ENCODE measurements at places on chromosomes 6 and 20.
A peak's percentile ranks its signal among the peaks of the same experiment; 100 is the strongest.

DNA sequence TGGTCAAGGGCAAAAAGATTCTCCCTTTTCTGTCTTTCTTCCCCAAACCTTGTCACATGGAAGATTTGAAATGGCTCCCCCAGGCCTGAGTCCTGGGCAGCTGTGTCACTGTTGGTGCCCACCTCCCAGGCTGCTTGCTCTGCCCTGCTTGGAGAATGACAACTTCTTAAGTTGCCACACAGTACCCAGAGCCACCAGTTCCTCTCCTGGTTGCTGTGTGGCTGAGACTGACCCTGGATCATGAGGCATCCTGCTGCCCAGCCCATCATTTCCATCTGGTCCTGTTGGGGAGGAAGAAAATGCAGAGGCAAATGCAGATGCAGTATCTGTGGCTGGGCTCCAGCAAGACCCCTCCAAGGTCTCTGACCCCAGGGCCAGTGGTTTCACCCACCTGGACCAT, 113.7 kb downstream of the PHACTR3 start:
- DNase-seq, result no peak

DNA sequence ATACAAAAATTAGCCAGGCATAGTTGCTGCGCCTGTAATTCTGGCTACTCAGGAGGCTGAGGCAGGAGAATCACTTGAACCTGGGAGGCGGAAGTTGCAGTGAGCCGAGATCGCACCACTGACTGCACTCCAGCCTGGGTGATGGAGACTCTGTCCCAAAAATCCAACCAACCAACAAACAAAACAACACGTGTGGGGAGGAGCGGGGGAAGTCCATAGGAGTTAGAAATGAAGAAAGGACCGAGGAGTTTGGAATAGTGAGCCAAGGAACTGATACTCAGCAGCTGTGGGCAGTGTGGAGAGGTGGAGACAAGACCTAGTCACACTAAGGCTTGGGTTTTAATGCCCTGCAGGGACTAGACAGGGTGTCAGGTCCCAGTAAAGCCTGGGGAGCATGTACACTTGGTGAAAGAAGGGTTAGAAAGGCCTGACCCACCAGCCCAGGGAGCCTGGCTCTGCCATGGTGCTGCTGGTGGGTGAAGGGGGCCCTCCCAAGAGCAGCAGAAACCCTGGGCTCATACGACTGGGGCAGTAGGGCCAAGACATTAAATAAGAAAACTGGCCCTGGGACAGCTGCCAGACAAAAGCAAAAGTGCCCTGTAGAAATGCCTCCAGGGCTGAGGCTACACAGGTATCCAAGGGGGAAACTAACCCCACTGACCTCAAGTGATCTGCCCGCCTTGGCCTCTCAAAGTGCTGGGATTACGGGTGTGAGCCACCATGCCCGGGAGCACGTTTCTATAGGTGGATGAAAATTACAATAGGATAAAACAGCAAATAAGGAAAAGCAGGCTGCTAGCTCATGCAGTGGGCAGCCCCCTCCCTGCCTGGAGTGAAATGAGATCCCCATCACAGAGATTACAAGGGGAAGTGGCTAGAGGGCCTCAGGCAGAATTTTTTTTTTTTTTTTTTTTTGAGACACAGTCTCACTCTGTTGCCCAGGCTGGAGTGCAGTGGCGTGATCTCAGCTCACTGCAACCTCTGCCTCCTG, 58.0 kb downstream of the MYH7B start:
- no peak for DNase-seq

GRCh38 chr6:38169221-38169976, 349.9 kb downstream of the ZFAND3 start:
- no peak for DNase-seq

GRCh38 chr6:147418523-147418922, 90.0 kb upstream of the SAMD5 start:
- DNase-seq, result no peak

DNA sequence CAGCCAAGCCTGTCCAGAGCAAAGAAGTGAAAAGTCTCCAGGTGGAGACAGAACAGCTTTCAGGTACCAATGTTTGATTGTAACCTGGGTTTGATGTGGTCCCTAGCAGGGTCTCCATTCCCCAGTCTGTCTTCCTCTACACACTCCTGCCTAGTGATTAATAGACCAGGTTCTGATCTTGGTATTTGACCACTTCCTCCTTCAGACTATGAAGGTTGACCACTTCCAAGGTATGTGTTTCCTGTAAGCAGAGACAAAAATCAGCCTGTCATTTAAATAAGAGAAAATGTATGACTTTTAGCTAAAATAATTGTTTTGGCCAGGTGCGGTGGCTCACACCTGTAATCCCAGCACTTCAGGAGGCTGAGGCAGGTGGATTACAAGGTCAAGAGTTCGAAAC, 41.8 kb upstream of the TOP1 start:
- DNase-seq, result no peak

GRCh38 chr6:110482774-110483400, 6.5 kb upstream of the SLC22A16 start:
- no peak for DNase-seq

- DNase-seq, result no peak
Observed at GRCh38 chr6:73985891-73986290, 289.9 kb downstream of the CD109 start.

- DNase-seq, result no peak
Observed at GRCh38 chr6:52251113-52251512, 6.8 kb upstream of the IL17F start.

DNA sequence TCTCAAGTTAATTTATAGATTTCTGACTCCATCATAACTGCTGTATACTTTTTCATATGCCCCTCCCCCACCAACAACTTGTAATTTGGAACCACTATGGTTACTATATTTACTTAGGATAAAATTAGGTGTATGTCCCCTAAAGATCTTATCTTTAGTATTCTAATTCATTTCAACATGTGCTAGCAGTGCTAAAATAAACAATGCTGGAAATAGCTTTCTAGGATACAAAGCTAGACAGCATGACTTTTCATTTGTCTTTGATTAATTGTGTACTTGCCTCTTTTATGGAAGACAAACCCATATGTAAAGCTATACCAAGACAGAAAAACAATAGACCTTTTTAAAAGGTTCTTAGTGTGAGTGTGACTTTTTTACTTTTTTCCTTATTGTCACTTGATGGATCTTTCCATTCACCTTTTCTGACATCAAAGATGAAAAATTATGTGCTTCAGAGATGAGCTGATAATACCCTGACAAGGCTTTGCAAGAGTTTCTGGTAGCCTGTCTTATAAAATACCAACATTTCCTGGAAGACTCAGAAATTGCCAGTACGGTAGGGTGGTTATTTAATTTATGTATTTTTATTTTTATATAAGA, 31.2 kb upstream of the POPDC3 start:
- no peak for DNase-seq

DNA sequence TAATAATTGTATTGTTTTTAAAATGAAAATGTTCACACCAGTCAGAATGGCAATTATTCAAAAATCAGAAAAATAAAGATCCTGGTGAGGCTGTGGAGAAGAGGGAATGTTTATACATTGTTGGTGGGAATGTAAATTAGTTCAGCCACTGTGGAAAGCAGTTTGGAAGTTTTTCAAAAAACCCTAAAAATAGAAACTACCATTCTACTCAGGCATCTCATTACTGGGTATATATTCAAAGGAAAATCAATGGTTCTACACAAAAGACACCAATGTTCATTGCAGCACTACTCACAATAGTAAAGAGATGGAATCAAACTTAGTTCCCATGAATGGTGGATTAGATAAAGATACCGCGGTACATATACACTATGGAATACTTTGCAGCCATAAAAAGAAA, 461.5 kb upstream of the ADGRB3 start:
- no peak for DNase-seq

DNA sequence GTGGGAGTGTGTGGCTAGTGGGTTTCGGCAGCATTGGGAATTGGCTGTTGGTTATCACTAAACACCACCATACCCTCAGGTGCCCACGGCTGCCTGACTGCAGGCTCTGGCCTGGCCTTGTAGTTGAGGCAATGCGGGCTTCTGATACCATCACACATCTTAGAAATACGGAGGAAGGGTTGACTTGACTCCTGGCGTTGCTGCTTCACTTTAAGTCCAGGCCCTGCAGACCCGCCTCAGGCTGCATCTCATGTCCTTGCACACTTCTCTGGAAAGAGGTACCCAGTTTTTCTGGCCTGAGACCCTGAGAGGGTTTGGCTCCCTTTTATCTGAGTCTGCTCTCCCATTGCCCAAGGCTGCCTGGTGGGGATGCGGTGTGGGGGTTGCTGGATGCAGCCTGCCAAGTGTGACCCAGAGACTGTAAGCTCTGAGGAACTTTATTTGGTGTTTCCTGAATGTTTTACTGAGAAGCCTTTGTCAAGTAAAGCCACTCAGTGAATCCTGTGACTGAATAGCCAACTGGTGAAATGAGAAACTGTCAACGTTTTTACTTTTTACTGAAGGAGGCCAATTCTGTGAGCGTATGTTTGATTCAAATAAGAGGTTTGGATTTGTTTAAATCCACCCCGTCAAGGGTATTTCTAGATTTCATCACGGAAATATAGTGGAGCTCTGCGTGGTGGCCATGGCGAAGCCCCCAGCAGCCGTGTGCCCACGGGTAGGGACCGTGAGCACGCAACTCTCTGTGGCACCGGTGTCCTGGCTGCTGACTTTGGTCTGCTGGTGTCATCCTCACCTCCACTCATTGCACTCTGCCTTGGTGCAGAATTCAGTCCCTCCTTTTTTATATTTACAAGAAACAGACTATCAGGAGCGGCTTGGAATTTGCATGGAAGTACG, 160.1 kb downstream of the DTNBP1 start:
- no peak for DNase-seq

- peak; percentile 49 for DNase-seq
Observed at GRCh38 chr6:133837801-133838349, 51.0 kb upstream of the TCF21 start.

Data from hematopoietic multipotent progenitor cell treated with erythropoietin and hydrocortisone succinate and interleukin-3 and kit ligand, for 8 days (in vitro differentiated cells).